ENCODE measurements at places on chromosomes 3 and 15.
A peak's percentile ranks its signal among the peaks of the same experiment; 100 is the strongest.

- peak; percentile 78 for DNase-seq
These were observed 4.3 kb downstream of the RBP1 start for GRCh38 chr3:139534992-139535879.

- DNase-seq, result peak; percentile 60
These were observed 1.6 kb downstream of the SPRED1 start for GRCh38 chr15:38254051-38254883.

DNA sequence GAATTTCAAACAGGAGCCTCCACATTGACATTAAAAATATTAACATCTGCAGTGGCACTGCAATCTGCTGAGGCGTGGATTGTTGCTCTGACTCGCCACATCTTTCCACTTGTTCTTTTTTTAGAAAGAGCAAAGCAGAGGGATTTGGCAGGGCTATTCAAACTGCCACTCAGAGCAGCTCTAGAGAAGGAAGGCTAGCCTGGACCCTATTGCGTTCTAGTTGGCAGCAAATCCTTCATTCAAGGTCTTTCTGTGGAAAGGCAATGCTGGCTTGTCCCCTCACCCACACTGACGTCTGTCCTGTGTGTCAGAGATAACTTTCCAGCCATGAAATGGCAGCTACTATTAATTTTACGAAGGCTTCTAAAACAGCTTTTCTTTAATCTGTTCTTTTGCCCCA lies 483.2 kb upstream of the SGO1 start:
- no peak for DNase-seq

DNA sequence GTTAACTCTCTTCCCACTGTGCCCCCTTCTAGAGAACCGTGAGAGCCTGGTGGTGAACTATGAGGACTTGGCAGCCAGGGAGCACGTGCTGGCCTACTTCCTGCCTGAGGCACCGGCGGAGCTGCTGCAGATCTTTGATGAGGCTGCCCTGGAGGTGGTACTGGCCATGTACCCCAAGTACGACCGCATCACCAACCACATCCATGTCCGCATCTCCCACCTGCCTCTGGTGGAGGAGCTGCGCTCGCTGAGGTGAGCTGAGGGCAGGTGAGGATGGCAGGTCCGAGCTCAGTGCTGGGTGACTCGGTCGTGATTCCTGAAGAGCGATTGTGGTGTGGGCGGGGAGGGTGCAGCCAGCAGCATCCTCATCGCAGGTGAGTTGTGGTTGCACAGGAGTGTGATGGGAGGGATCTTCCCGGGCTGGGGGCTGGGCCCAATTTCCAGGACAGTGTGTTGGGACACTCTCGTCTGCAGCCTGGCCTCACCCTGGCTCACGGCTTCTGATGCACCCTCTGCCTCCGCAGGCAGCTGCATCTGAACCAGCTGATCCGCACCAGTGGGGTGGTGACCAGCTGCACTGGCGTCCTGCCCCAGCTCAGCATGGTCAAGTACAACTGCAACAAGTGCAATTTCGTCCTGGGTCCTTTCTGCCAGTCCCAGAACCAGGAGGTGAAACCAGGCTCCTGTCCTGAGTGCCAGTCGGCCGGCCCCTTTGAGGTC lies 8.0 kb downstream of the MCM2 start:
- DNase-seq, result no peak

DNA sequence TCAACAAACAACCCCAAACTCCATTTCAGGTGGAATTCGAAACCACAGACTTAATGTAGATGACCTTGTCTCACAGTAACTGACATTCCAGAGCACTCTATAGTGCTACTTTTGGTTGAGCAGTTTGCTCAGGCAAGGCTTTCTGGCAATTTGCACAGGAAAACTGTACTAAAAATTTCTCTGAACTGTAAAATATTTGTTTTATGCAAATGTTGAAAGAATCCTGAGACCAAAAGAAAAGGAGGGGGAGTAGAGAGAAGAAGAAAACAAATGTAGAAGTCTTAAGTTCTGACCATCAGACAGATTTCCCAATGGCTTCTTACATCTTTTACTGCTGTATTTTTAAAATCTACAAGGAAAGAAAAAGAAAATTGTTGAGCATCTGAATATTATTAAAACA lies 53.5 kb downstream of the DTWD1 start:
- peak; percentile 32 for DNase-seq

DNA sequence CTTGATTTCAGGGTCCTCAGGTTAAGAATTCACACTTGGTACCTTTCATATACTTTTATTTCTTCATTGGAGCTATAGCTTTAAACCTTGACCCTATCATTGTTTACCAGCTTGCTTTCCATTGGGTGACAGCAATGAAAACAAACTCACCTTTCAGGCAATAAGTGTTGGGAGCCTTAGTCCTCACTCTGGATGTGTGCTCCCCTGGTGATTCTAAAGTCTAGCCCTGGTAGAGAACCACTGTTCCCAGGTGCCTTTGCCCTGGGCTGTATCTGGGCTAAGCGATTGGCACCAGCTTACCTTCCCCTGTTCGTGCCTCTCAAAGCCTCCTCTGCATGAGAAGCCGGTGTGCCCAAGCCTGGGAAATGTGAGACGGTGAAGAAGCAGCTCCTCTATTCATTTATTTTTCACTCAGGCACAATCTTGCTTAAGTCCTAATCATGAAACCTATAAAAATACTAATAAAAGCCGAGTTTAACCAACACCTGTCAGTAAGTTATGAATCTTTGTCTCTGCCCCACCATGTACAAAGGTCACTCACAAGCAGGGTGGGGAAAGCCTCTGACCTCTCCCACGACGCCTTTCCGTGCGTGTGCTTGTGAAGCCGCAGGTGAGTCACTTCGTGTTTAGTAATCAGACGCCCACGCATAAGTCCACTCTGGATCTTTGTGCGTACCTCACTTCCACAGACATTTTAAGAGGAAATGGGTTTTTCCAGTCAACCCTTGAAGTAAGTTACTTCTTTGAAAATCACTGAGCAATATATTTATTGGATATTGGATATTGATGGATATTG lies 12.8 kb upstream of the ARRDC4 start:
- DNase-seq, result no peak

GRCh38 chr15:59158701-59159034 lies 48.0 kb upstream of the LDHAL6B start:
- no peak for DNase-seq

- no peak for DNase-seq
These were observed 20.2 kb downstream of the ITGA11 start for GRCh38 chr15:68411735-68412134.

- no peak for DNase-seq
These were observed 1136.1 kb downstream of the OTOL1 start for GRCh38 chr3:162632672-162633071.

DNA sequence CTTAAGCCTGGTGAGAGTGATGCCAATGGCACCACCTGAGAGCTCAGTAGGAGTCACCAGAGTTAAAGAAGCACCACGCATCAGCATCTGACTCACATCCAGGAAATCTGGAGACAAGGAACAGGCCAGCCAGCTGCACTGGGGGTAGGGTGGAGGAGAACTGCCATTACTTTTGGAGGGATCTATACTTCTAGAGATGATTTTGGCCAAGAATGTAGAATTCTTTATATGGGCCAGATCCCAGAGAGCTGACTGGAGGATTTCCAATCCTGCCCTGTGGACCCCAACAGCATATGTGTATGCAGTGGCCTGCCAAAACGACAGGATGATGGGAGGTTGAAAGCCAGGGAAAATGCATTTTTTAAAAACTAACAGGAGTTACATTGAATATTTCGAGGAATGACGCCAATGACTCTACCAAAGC lies 29.8 kb downstream of the CCR3 start:
- no peak for DNase-seq

DNA sequence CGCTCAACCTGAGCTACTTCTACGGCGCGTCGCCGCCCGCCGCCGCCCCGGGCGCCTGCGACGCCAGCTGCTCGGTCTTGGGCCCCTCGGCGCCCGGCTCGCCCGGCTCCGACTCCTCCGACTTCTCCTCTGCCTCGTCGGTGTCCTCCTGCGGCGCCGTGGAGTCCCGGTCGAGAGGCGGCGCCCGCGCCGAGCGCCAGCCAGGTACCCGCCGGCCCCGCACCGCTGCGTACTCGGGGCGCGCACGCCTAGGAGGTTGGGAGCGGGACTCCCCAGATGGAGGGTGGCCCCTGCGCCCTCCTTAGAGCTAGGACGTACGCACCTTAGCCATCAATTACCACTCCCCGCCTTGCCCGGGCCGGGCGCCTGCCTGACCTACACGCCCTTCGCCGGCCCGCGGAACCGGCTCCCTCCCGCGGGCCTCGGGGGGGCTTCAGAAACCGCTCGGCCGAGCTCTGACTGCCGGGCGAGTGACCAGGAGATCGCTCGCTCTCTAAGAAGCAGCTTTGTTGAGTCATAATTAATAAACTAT lies 466 bp downstream of the NFKBIZ start:
- no peak for DNase-seq

DNA sequence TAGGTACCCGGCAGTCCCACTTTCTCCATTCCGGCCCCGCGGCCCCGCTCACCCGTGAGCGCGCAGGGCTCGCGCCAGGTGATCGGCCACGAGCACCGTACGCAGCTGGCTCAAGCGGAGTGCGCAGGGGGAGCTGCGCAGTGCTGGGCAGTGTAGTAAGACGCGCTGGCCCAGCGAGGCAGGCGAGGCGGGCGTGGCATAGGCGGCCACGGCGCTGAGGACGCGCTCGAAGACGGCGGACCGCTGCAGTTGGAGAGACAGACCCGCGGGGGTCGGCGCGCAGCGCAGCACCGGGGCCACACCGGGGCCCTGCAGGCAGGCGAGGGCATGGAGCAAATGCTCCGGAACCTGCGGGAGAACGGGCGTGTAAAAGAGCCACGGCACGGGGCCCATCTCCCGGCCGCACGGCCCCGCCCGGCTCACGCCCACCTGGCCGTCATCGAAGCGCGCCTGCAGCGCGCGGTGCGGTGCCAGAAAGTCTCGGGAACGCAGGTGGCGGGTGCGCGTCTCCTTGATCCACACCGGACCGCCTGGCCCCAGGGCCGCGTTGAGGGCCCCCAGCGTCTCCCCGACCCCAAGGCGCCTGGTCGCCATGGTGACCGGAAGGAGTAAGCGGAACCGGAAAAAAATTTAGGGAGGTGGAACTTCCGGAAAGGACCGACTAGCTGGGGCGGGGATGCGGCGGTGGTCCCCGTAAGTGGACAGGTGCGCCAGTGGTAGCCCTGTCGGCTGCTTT lies at the start of gene DALRD3:
Gene DALRD3, minus strand, starts transcription at position 610 of the 736 bp plus-strand sequence. Its CDS starts 16 bp downstream, at position 594.
- DNase-seq, result peak; percentile 52

DNA sequence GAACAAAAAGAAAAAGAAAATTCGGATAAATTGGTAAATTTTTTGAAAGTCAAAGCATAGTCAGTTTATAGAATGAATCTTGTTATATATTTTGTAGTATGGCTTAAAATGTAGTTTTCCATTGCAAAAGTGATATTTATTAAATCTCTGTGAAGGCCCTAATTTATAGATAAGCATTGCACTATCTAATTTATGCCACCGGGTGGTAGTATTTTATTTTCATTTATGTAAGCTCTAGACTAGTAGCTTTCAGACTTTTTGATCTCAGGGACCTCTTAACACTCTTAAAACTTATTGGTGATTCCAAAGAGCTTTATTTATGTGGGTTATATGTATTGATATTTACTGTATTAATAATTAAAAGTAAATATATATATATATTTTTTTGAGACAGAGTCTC lies 133.9 kb upstream of the LRRFIP2 start:
- peak; percentile 38 for DNase-seq

GRCh38 chr3:87361956-87362355 lies 85.6 kb upstream of the POU1F1 start:
- no peak for DNase-seq

DNA sequence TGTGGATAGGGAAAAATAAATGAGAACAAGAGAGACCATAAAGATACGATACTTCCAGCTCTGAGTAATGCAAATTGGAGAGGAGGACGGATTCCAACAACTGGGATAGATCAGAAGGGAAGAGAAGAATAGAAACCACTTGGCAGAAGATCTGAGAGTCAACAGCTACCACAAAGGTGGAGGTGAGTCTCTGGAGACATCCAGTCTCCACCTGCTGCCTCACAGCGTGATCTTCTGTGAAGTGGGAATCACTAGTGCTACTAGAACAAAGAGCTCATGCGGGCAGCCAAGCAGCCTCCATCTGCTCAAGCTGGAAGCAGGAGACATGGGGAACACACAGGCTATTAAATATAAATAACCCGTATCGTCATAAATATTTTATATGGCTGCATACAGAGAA lies 558.5 kb upstream of the CFAP20DC start:
- no peak for DNase-seq

GRCh38 chr15:67240235-67241131 lies 14.0 kb downstream of the AAGAB start:
- no peak for DNase-seq

GRCh38 chr3:152200476-152201420 lies 68.0 kb upstream of the MBNL1 start:
- DNase-seq, result no peak

DNA sequence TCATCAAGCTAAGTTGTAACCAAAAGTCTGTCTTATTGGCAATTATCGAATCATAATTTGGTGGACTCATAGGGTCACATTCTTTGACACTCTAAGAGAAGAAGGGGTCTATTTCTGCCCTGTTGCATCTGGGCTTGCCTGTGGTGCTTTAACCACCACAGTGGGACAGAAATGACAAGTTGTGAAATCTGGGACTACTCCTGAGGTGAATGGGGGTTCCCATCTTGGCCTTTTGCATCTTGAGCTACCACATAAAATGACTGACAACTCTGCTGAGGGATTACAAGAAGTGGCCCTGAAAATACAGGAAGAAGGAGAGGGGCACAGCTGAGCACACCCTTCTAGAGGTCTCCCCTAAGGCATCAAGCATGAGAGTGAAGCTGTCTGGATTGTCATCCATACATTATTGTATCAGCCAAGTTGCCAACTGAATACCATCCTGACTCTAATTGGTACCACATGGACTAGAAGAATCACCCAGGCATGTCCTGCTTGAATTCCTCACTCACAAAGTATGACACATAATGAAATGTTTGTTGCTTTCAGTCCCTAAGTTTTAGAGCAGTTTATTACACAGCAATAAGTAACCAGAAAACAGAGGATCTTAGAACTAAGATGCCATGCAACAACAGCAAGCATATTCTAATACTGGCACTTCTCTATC lies 306.5 kb downstream of the ROBO1 start:
- DNase-seq, result peak; percentile 26

- DNase-seq, result peak; percentile 76
These were observed 36.0 kb upstream of the COLQ start for GRCh38 chr3:15557511-15557946.

DNA sequence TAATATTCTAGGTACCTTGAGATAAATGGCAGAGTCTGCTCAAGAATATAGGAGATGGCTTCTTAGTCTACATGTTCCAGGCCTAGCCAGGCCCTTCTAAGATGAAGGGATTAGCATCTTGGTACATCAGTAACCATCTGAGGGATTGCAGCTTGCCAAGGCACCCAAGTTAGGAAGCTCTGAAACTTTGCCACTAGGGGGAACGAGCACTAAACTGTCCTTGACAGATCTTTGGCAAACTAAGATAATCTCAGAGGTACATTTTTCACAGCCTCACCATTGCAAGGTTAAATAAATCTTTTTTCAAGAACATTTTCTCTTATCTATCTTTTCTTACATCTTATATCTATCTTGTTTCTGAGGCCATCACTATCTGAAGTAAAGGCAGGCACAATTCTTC lies 351.2 kb downstream of the RAP2B start:
- DNase-seq, result peak; percentile 2

- no peak for DNase-seq
These were observed 561.3 kb downstream of the IGSF11 start for GRCh38 chr3:118473343-118473742.

GRCh38 chr15:60005352-60006202 lies 1.5 kb downstream of the FOXB1 start:
- no peak for DNase-seq

GRCh38 chr3:50978991-50979667 lies 304.4 kb downstream of the DOCK3 start:
- DNase-seq, result no peak

Data from fibroblast of upper back skin (primary cell).